ENCODE measurements at places on chromosomes 5 and 9.
A peak's percentile ranks its signal among the peaks of the same experiment; 100 is the strongest.

GRCh38 chr9:126123927-126124326 is 202.7 kb upstream of the MVB12B start:
- DNase-seq = no peak

- DNase-seq = no peak
These were observed 48.2 kb downstream of the CDK5RAP2 start for GRCh38 chr9:120531683-120532300.

DNA sequence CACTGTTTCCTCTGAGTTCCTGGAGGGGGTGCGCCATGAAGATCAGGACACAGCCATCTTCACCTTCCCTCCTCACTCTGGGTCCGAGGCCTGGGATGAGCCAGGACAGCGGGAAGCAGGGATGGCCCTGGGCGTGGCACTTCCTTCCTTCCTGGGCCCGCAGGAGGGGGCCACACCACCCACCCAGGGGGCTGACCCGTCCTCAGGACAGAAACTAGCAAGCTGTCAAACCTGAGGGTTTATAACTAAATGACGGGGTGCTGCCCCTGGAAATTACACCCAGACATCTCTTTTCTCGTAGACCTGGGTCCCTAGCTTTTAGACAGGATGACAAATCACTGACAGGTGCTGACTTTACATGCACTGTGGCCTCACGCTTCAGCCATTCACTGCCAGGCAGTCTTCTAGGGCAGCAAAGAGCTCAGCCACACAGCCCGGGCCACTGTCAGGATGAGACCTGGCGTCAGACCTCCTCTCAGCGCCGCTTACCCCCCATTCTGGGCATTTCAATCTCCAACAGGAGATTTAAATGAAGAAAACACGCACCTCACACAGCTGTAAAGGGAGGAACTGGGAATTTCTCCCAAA is 8.1 kb downstream of the FCN2 start:
- DNase-seq = peak; percentile 24

- DNase-seq = no peak
These were observed 125.1 kb upstream of the CLINT1 start for GRCh38 chr5:157983906-157984551.

DNA sequence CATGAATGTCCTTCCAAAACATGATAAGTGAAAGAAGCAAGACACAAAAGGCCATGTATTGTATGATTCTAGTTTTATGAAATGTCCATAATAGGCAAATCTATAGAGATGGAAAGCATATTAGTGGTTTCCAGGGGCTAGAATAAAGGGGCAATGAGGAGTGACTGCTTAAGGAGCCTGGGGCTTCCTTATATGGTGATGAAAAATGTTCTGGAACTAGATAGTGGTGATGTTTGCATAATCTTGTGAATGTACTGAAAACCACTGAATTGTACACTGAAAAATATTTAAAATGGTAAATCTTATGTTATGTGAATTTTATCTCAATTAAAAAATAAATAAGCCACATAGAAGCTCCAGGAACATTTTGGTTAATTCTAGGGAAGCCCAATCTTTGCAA is 144.4 kb upstream of the ANKRD55 start:
- DNase-seq = no peak

DNA sequence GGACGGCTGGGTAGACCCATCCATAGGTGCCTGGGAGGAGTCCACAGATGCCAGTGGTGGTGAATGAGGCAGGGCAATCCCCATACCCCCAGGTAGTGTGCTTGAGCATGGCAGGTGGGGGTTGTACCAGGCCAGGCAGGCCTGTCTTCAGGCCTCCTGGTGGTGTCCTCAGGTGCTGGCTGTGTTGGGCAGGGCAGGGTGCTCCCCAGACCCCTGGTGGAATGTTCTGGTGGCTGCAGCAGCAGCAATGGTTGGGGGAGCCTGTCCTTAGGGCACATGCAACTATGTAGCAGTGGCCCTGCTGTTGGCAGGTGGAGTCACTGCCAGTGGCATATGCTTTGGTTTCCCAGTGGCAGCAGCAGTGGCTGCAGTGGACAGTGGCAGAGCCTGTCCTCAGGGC is 10.0 kb downstream of the ALG2 start:
- no peak for DNase-seq

DNA sequence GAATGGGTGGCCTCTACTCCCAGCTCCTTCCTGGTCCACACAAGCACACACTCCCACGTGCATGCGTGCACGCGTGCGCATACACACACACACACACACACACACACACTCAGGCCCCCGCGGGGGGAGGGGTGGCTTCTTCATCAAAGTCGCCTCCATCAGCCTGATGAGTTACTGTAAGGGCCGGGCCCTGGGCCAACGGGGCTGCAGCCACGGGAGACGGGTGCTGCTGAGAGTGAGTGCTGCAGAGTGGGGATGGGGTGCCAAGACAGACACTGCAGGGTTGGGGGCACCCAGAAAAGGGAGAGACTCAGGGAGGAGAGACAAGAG is 18.1 kb downstream of the CNTFR start:
- no peak for DNase-seq

DNA sequence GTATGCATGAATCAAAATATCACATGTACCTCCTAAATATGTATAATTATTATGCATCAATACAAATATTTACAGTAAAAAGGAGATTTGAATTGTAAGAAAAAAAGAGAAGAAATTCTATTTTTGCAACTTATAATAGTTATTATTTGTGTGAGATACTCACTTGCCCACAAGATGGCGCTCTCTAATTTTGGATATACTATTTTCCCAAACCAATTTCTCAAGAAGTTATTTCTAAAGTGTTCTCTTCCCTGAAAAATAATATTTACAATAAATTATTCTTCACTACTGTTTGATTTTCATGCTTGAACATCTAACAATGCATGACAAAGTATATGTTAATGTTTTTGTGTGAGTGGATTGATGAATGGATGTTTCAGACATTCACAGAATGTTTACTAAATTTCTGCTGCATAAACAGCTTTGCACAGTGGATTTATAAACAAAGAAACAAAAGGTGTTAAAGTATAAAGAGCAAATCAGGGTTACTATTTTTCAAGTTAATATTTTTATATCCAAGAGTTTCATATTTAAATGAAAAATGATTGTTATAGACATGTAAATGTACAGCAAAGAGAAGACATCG is 503.4 kb downstream of the PDE4D start:
- no peak for DNase-seq

- DNase-seq = no peak
These were observed 20.3 kb downstream of the DCP2 start for GRCh38 chr5:112996830-112997374.

DNA sequence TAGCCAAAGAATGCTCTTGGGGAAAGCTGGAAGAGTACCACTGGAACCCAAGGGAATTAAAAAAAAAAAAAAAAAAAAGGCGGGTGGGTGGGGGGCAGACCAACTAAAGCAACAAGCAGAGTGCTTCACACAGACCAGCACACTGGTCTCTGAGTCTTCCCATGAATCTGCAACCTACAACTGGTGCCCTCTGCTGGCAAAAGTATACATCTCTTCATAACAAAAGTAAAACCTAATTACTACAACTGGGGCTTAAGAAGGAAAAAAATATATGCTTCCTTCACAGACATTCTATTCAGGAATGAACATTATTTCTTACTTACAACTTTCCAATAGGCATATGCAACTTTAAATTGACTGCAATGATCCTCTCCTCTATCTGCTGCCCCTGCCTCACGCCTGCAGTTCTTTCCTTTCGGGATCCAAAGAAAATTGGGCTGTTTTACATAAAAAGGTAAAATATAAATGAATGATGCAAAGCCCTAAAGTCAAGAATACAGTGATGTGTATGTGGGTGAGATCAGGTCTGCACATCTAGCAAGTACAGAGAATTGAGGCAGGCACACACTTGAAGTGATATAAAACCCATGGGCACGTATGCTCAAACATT is 7.2 kb upstream of the KLHL3 start:
- no peak for DNase-seq

GRCh38 chr5:24642022-24642421 is 2.8 kb downstream of the CDH10 start:
- no peak for DNase-seq

- DNase-seq = no peak
These were observed 78.4 kb upstream of the TMEM252 start for GRCh38 chr9:68619072-68619471.

DNA sequence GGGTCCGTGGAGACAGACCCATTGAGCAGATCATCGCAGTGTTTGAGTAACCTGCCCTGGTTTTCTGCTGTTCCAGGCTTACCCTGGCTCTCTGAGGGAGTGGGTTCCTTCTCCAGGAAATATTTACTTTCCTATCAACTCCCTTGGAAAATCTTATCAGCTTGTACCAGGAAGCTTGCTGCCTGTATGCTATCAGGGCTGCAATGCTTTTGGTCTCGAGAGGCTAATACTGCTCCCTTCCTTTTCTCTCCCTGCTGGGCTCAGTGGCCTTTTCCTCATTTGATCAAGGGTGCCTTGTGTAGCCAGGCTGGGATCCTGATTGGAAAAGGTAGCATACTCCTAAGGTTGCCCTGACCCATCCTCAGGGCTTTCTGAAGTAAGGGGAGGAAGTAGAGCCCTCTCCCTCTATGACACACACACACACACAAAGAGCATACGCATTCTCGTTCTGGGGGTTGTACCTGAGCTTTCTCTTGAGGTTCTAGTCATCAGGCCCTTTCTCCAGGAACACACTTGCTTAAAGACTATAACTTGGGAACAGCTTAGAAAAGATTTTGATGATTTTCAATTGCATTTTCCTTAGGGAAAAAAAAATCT is 41.6 kb downstream of the CYSTM1 start:
- DNase-seq = no peak

DNA sequence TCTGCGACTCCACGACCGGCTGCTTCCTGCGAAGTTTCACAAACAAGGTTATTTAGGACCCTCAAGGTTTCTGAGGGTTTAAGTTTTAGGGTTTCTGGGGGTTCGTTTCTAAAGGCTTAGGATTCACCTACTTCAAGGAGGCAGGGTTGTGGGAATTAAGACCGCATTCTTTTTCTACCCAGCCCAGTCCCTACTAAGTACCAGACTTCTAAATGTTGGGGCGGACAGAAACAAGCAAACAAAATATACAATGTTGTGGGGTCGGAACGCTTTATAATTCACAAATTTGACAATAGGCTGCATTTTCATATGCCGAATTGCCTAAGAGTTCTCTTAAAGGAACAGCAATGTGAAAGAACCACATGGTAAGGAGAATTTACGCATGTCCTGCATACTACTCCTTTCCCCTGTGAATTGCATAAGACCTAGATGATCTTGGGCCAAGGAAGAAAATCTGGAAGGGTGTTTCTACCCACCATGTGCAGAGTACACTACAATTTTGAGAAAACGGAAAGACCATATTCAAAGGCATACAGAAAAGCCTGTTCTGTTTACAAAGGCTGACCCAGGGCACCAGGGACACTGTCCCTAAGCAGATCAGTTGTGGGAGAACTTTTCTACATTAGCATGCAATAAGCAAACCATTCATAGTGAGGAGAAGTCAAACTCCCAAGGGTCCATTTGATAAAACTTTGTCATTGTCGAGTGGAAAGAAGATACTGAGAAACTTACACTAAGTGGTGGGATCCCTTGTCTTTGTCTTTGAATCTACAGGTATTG is 457.3 kb downstream of the RAB3C start:
- no peak for DNase-seq

DNA sequence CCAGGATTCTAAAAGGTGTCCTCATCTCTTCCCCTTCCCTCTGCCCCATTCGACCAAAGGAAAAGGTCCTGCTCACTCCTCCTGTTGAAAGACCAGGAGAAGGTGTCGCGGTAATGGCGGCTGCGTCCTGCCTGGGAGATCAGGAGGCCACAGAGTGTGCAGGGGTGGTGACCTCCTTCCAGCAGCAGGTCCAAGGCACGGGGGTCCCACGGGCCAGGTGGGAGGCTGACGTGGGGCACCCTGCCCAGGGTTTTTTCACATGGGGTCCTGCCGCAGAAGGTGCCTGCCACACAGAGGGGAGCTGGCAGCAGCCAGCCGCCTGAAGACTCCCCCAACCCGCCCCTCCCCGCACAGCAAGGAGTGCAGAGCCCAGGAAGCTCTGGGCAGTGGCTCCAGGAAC is 22.2 kb upstream of the ADAMTS2 start:
- DNase-seq = peak; percentile 28

GRCh38 chr9:135793221-135794056 is 91.5 kb downstream of the KCNT1 start:
- no peak for DNase-seq

DNA sequence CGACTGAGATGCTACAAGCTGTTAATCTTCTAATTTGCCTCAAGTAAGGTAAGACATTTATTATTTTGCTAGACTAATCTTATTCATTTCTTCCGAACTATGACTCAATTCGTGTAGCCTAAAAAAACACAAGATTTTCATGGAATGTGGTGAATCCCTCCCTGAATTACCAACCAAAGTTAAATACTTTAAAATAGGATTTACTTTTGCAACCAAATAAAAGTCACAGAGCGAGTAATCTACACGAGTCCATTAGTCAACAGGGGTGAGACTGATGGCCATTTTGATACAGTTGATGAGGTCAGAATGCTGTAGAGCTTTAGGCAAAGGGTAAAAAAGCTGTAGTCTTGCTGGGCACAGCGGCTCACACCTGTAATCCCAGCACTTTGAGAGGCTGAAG is 13.1 kb upstream of the BNC2 start:
- no peak for DNase-seq

GRCh38 chr9:2809692-2810419 is 34.0 kb downstream of the PUM3 start:
- no peak for DNase-seq

- no peak for DNase-seq
These were observed 15.2 kb downstream of the SRFBP1 start for GRCh38 chr5:121976979-121977378.

GRCh38 chr5:51960617-51961121 is 577.4 kb downstream of the ISL1 start:
- DNase-seq = no peak

DNA sequence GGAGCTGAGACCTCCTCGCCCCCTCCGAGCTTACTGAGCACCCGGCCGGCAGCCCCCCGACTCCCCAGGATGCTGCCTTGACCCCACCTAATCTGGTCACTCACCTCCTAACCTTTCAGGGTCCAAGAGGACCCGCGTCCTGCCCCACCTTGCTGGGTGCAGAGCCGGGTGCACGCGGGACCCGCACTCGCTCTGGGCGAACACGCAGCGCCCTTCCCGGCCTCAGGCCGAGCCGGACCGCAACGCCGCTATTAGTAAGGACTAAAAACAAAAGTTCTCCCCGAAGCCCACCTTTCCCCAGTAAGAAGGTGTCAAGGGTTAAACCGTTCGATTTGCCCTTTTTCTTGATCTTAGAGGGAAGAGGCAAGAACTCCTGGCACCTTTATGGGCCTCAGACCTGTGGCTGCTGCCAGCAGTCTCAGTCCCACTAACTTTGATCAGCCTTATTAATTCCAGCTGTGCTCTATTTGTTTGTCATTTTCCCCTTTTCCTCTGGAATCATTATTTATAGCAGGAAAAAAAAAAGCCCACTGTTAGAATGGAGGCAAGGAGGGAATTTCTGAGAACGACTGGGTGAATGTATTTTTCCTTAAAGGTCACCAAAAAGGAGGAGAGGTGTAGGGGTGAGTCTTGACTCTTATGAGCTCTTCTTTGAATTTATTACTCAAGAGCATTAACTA is 10.5 kb downstream of the IRX2 start:
- DNase-seq = no peak

DNA sequence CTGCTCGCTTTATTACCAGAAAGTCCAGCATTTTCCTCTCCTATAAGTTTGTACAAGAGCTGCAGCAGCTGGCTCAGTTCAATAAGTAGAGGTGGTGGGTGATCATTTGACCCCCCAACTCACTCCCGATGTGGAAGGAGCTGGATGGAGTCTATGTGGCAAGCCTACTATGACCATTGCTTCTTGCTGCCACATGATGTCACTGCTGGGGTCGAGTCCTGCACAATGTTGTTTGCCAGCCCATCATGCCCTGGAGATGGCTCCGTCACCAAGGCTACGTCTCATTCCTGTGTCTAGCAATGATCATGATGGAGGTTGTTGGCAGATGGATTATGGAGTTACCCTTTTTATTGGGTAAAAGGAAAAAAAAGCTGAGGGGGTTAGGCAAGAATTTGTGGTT is 266.3 kb downstream of the PSAT1 start:
- DNase-seq = no peak
